D721Med (cell line): ENCODE measurements at places on chromosomes 1 and 21.

GRCh38 chr1:107824946-107825345 lies 140.0 kb downstream of the VAV3 start:
- DNase-seq, result no peak

DNA sequence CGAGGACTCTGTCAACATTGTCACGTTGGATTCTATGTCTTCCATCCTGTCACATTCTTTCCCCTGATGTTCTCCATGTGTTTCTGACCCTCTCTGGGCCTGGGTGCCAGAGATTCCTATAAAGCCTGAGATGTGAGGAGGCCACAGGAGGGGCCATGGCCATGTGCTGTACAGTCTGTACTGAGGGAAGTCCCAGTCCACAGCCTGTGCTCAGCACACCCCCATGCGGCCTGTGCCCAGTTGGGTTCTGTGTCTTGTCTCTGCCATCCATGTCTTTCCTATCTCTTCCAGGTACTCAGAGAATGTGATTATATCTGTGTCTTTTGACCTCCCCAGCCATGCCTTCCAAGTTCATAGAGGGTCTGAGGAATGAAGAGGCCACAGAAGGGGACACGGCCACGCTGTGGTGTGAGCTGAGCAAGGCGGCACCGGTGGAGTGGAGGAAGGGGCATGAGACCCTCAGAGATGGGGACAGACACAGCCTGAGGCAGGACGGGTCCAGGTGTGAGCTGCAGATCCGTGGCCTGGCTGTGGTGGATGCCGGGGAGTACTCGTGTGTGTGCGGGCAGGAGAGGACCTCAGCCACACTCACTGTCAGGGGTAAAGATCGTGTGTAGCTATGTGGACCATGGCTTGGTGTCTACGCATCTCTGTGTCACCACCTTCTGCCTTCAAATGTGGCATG lies 86.1 kb downstream of the OBSCN start:
- no peak for DNase-seq

DNA sequence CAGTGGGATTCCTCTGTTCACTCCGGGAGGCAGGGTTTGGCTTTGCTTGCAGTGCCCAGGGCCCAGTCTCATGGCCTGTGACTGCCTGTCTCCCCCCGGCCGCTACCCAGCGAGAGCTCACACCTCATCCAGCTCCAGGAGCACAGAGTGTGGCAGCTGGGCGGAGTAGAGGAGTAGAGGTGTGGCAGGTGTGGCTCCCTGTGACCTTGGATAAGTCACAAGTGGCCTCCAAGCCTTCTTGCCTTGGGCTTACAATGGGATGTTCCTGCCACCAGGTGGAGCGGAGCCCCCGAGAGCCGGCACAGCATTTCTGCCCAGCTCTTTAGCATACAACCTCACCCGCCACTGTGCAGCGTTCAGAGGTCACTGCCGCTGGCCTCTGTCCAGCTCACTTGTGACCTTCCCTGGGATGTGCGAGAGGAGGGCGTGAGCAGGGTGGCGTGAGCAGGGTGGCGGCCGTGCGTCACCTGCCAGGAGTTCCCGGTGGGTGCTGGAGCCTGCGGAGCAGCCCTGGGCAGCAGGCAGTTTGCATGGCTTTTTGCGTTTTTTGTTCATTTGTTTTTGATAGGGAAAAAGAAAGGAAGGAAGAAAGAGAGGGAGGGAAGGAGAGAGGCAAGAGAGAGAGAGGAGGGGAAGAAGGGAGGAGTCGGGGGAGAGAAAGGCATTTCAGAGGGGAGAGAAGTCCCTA lies 42.4 kb downstream of the CRYAA start:
- no peak for DNase-seq

- no peak for DNase-seq
Measured at GRCh38 chr1:27000090-27000816, 6.8 kb downstream of the TRNP1 start.

DNA sequence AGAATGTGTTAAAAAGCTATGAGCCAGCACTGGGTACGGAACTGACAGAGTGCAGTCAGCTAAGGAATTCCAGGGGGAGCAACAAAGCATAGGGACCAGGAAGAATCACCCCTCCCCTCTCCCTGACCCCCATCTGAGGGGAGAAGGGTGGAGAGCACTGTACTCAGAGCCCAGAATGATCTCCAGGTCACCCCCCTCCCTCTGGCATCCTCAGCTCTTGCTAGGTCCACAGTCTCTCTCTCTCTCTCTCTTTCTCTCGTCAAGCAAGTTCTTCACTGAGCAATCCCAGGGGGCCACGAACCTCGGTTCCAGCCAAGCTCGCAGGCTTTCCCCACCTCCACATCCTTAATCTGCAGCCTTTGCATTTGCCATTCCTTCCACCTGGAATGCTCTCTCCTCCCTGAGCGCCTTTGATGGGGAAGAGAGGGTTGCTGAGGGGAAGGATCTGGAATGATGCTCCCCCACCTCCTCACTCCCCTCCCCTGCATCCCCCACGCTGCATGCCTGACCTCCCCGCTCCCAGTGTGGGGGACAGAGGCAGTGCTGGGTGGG lies 6.7 kb upstream of the WASF2 start:
- DNase-seq, result no peak

GRCh38 chr1:90074970-90075391 lies 80.1 kb downstream of the ZNF326 start:
- DNase-seq, result no peak

GRCh38 chr1:52145137-52145536 lies 3.2 kb downstream of the ZFYVE9 start:
- DNase-seq, result no peak

GRCh38 chr21:36452281-36452825 lies 27.6 kb downstream of the CLDN14 start:
- DNase-seq, result no peak

GRCh38 chr1:85388416-85388815 lies 76.5 kb downstream of the DDAH1 start:
- no peak for DNase-seq

GRCh38 chr1:166929911-166930310 lies 45.4 kb downstream of the ILDR2 start:
- no peak for DNase-seq

DNA sequence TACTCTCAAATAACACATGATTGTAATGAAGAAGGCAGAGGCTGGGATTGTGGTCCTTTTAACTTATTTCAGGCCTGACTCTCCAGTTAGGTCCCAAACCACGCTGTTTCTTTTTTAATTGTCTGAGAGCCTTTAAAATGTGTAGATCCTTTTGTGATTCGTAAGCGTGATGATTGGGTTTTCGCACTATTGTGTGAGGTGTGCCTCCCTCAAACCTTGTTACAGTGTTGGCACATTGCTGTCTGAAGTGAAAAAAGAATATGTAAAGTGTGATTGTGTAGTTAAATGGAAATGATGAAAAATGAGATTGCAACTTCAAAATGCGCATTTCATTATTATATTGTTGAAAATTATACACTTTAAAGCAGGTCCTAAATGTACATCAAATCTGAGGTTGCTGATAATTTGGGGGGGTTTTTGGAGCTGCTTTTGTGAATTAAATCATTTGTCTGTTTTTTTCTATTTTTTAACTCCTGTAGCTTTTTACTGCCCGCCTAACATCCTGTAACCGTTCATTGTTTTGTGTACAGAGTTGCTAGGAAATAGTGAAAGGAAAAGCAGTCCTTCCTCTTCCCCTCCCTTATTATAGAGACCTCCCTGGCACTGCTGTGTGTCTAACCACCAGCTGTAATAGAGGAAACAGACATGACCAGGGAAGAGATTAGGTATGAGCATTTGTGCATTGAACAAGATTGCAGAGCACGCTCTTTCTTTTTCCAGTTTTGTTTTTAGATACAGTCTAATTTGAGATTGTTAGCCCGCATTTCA lies 43.3 kb downstream of the IARS2 start:
- DNase-seq, result no peak

- no peak for DNase-seq
Measured at GRCh38 chr1:153587314-153587713, 21.7 kb upstream of the S100A2 start.

- DNase-seq, result no peak
Measured at GRCh38 chr21:29704719-29705118, 235.1 kb downstream of the GRIK1 start.

DNA sequence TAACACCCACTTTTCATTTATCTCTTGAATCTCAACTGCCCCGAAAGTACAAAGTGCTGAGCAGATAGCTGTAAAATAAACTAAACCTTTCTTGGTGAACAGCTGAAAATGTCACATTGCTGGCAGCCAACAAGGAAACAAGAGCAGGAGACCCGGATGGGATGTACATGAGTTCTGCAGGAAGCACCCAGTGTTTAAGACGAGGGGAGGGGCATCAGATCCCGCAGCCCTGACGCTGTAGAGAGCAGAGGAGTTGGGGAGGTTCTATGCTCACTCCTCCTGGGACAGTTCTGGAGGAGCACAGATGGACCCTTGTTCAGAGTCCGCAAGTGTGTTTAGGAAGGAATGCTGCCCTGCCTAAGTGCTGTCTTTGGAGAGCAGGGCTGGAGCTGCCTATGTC lies 32.0 kb upstream of the EPHA8 start:
- no peak for DNase-seq

DNA sequence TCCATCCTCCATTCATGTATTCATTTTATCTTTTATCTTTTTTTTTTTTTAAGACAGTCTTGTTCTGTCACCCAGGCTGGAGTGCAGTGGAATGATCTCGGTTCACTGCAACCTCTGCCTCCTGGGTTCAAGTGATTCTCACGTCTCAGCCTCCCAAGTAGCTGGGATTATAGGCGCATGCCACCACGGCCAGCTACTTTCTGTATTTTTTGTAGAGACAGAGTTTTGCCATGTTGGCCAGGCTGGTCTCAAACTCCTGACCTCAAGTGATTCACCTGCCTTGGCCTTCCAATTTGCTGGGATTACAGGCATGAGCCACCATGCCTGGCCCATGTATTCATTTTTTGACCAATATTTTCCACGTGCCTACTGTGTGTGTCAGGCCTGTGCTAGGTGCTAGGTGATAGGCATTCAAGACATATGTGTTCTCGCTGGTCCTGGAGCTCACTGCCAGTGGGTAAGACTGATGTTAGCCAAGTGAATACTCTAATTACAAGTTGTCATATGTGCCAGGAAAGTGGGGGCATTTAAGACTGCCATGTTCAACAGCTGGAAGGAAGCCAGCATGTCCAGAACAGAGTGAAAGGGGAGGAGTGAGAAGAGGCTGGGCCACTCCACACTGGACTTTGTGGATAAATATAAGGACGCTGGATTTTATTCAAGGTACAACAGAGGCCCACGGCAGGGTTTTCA lies 5.3 kb upstream of the CELSR2 start:
- peak; percentile 2 for DNase-seq

GRCh38 chr1:231194476-231194842 lies 32.6 kb downstream of the TRIM67 start:
- DNase-seq, result no peak

DNA sequence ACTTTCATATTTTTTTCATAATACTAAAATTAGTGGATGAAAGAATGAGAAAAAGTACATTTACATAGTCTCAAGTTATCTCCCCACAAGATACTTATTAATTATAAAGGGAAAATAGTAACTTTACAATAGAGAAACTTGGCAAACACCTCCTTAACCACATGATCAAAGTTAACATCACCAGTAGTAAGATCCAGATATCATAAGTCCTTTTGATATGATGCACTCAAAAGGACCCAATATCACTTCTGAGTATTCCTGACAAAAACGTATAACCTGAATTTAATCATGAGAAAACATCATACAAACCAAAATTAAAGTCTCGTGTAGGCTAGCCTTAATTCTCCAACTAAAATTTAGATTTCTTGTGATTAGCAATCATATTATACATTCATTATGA lies 67.4 kb downstream of the LYST start:
- no peak for DNase-seq

DNA sequence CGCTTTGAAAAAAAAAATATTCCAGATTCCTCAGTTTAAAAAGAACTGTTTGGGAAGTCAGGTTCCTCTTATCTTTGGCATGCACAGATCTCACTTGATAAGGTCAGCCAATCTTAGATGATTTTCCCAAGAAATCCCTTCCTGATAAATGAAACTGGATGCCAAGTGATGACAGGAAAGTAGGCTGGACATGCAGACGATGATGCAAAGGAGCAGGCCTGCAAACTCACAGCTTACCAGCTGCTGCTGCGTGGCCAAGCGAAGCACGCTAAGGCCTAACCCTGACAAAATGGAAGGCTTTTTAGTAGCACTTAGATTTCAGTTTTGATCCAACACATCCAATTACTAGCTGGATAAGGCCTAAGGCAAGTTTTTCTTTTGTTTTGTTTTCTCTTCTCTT lies 10.1 kb downstream of the TADA1 start:
- no peak for DNase-seq

DNA sequence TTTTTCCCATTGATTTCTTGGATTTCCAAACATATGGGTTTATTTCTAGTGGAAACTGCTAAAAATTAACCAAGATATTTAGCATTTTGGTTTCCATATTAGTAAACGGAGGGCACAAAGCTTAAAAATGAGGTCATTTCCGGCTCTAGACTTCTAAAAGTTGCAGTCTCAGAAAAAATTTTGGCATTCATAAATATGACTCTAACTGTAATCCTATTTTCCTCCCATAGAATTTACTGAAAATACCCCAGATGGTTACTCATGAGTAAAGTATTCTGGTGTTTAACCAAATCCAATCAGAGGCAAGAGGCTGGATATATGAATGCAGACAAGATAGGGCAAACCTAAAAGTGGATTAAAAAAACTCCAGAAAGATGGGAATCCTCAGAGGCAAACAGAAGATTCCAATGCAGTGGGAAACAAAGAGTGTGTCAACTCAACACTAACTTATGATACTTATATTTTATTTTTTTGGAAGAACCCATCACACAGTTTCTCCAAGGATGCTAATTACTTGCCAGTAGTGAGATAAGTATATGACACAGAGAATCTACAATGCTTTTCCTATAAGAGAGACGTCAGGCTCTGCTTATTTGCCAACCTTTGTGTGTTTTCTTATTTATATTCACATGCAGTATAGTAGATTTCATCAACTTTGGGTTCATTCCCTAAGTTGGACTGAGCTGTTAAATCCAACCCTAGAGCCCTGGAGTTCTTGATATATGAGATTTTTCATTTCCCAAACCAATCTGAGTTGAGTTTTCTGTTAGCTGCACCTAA lies 90.1 kb upstream of the BCL10 start:
- DNase-seq, result no peak

GRCh38 chr1:205382561-205382960 lies 25.8 kb upstream of the KLHDC8A start:
- no peak for DNase-seq

GRCh38 chr1:214718724-214719123 lies 115.7 kb downstream of the CENPF start:
- no peak for DNase-seq

DNA sequence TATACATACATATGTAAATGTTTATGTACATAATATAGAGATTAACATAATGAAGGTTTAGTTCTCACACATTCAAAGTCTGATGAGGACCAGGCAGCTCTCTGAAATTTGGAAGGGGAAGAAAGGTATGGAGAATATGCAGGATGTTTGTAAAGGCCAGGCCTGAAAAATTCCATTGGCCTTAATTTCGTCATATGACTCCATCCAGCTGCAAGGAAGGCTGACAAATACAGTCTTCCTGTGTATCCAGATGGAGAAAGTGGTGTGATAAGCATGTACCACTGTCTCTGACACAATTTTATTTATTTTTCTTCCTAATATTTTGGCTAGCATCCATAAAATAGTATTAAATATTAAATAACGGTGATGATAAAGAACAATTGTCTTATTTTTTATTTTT lies 6.3 kb upstream of the SGIP1 start:
- no peak for DNase-seq

GRCh38 chr1:42429603-42430002 lies 26.2 kb downstream of the ZMYND12 start:
- no peak for DNase-seq

GRCh38 chr1:184118046-184118445 lies 66.5 kb downstream of the TSEN15 start:
- DNase-seq, result no peak

GRCh38 chr1:25064465-25065240 lies 134.6 kb upstream of the RUNX3 start:
- DNase-seq, result no peak

- no peak for DNase-seq
Measured at GRCh38 chr1:36257375-36257767, 33.1 kb downstream of the THRAP3 start.
